ENCODE measurements at places on chromosomes 11 and 22.

DNA sequence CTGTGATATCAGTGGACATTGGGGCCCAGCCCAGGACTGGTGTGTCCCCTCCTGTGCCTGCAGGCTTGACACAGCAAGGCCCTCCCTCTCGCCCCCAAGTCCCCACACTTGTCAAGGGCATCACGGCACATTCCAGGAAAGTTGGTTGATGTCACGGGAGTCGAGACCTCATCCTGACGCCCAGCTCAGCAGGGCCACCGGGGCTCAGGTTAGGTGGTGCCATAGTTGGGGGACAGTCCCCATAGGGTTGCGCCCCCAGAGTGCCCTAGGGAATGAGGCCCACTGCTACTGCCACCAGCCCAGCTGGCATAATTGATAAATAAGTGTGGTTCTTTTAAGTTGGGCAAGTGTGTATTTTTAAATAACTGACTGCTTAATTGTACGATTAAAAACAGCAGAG, 28.3 kb upstream of the GRAMD4 start:
- no peak for DNase-seq

- no peak for DNase-seq
These were observed 20.2 kb downstream of the BPIFC start for GRCh38 chr22:32444068-32444467.

DNA sequence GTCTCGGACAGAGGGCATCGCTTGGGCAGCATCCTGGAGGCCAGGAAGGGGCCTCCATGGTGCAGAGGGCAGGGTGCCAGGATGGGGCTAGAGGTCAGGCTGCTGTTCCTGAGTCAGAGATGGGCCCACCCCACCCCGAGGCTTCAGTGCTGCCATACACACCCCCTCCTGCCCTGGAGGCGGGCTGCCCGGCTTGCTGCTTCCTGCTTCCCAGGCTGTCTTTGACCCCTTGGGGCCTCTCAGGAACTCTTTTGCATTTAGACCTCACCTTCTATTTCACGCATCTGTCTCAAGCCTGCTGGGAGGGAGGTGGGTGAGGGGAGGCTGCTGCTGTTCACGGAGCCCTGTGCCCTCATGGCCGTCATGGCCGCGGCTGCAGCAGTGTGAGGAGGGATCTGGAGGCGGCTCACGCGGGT, 6.6 kb upstream of the GRAMD4 start:
- DNase-seq = no peak

- DNase-seq = no peak
These were observed 41.2 kb downstream of the STIM1 start for GRCh38 chr11:3896644-3897043.

DNA sequence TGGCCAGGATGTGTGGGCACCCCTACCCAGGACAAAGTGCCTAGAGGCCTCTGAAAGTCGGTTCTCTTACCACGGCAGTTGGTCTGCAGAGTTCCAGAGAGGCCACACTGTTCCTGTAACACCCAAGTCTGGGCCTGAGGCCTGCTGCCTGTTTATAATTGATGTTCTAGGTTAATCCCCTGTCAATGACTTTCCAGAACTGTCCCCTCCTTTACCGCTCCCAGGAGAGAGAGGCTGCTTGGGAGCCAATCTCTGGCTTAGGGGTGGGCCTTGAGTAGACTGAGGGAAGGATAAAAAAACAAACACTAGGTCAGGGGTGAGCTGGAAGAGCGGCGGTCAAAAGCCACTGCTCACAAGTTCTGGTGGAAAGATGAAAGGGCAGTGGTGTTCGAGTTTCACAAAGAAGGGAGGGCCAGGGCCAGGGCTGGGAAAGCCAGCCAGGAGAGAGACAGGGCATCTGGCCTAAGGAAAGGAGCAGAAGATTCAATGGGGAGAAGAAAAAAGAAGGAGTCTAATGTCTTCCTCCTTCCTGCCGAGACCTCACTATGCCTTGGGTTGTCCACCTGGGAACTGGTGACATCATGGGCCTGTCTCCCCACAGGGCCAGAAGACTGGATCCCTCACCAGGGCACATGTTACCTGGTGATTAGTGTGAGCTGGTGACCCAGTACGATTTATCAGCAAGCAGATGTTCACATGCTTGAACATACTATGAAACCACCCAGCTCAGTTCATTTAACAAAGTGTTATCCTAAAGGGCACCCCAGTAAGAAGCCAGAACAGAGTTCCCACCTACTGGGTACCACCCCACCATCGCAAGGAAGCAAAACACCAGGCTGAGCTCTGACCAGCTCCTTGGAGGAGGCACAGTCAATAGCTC, 50.2 kb downstream of the PC start:
- no peak for DNase-seq

GRCh38 chr11:126053415-126054286, 9.0 kb downstream of the CDON start:
- DNase-seq = no peak

DNA sequence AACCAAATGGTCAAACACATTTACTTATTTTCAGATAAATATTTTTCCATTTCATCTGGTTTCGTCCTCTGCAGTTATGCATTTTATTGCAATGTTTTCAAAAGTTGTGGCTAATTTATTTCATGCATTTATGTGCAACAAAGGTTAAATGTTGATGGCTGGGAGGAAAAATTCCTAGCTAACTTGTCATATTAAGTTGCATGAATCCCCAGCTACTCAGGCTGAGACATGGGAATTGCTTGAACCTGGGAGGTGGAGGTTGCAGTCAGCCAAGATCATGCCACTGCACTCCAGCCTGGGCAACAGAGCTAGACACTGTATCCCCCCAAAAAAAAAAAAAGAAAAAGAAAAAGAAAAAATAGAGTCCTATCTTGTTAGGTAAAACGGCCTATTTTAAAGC, 1862.4 kb upstream of the RAG2 start:
- no peak for DNase-seq

DNA sequence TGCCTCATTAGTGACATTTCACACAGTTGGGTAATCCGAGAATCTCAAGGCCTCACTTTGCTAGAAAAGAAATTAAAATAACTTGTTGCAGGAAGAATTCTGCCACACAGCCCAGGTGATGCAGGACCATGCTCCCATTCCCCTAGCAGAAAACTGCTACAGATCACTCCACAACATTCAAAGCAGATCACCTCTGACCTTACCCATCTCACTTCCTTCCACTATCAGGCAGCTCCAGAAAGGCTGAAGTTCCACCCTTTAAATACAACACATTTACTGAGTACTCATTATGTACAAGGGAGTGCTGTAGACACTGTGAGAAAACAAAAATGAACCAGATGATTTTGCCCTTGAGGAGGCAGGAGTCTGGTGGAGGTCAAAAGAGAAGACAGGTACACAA, 231.0 kb downstream of the TTC28 start:
- no peak for DNase-seq

DNA sequence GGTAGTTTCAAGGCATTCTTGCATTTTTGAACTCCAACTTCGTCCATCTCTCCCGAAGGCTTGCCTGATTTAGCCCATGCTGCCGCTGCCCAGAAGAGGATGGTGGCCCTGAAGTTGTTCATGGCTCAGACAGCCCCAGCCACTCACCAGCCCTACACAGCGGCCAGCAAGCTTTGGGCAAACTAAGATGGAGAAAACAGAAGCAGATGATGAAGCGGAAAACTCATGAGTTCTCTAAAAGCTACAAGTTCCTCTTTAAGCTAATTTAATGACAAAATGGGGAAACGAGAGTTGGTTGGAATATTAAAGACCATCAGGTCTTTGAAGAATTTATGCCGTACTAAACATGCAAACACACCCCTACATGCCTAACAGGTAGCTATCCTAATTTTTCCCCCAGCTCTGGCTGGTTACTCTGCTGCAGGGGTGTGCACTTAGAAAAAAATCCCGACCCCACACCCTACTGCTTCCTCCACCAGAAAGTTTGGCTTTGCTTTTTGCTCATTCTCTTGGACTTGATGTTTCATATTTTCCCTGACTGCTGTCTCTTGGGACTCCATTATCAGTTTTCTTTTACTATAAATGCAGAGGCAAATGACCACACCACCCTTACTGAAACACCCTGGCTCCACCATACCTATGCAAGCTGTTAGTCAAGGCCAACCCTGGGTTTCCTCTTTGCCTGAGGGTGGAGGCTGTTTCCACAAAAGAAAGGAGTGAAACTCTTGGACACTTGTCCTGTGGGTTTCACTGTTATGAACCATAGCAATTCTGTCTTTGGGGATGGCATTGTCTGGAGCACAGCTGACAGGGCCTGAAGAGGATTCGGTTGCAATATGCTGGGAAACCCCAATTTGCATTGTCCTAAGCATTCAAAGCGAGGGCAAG, at the start of gene MPEG1:
MPEG1 (minus strand) TSS at position 184 of the 888 bp plus-strand sequence; CDS start at position 122, 62 bp downstream.
- DNase-seq = no peak

- DNase-seq = no peak
These were observed 29.2 kb downstream of the PDGFB start for GRCh38 chr22:39215426-39216142.

GRCh38 chr11:74018331-74019005, 9.6 kb upstream of the UCP3 start:
- DNase-seq = no peak

GRCh38 chr11:131724436-131724975, 354.1 kb downstream of the NTM start:
- DNase-seq = no peak

DNA sequence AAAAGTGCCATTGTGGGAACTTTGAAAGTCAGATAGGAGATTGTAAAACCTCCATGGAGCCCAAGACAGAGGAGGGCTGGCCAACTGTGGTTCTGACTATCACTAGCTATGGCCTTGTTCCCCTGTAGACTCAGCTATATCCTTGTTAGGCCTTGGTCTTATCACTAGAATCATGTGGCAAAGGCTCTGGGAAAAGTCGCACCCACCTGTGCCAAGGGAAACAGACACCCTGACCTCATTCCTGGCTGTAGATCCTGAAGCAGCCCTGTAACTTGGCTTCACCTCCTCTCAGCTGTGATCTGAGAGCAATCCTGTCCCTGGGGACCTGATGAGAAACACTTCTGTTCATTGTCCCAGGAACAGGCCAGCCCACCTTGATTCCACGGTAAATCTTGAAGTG, 566.2 kb downstream of the TMEM135 start:
- no peak for DNase-seq

DNA sequence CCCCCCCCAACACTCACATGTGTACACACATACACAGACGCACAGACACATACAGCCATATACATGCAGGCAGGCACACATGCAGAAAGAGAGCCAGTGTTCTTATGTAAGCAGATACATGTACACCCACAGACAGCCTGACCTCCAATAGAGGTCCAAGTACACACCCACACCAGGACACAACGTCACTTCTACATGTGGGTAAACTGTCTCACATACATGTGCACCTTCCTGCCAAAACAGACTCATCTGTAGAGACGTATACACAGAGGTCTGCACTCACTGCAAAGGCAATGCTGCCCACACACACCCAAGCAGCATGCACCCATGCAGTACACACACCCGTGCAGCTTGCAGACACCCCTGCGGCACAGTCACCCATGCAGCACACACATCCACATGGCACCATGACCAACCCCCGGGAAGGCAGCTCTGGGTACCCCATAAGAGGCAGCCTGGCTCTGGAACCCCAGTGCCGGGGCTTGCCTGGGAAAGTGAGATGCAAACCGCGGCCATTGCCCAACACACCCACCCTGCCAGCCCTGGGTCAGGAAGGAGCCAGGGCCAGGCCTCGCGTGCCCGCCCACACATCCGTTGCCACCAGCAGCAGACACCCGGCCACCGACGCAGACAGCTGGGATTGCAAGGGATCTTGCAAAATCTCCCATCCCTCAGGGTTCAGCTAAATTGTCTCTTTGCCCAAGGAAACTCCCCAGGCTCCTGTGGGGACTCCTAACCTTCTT, 10.1 kb downstream of the CASTOR1 start:
- no peak for DNase-seq

DNA sequence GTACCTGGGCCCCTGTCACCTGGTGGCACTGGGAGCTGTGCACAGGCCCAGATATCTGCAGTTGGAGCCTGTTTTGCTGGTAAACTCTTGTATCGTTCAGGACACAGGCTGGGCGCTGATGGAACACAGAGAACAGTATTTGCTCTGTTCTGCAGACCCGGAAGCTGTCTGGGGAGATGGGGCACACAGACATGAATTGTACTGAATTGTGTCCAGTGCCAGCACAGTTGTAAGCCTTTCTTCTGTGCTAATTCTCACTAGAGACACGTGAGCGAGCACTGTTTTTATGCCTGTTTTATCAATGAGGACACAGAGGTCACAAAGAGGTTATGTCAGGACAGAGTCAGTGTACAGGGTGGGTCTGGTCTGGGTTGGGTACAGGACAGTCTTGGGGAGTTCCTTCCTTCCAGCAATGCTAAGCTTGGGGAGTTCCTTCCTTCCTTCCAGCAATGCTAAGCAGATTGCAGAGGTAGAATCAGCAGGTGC, 24.4 kb upstream of the ACR start:
- no peak for DNase-seq

- no peak for DNase-seq
These were observed 10.8 kb downstream of the TP53I11 start for GRCh38 chr11:44939673-44940395.

- DNase-seq = no peak
These were observed 192.8 kb downstream of the GRIK4 start for GRCh38 chr11:120704256-120704750.

DNA sequence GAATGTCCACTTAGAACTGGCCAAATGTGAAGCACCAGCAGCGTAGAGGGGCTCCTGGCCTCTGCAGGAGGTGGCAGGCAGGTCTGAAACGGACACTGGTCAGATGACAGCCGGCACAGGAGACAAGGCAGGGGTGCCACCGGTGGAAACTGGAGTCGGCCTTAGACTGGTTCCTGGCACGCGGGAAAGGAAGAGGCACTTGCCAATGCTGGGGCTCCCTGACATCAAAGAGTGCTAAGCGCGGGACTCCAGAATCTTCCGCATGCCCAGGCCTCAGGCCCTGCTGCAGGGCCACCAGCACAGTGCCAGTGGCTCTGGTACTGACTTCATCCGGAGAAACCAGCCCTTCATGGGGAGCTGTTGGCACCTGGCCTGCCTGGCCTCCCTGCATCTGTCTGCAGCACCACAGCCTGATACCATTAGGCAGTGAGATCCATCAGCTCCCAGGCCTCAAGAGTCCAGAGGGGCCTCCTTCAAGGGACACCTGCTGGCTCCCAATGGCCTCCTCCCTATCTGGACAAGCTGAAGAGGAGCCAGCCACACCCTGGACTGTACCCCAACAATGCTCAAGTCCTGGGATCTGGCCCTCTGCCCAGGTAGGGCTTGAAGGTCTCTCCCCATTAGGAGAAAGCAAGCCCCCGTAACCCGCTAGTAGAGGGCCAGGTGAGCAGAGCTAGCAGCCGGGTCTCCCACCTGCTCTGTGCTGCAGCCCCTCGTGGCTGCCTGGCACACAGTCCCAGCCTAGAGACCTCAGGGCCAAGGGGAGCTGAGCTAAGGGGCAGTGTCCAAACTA, 29.7 kb upstream of the GNB1L start:
- DNase-seq = no peak

GRCh38 chr11:91373497-91373896, 851.1 kb upstream of the FAT3 start:
- DNase-seq = no peak
